Thoracic aorta (tissue), 2 donors: ENCODE measurements at places on chromosomes 7 and 10. TPM values are rescaled to one million over a fixed set of nuclear protein-coding genes. Genes with fewer than 3 reads are reported as not detected.

GRCh38 chr7:15086862-15087261 is 184.3 kb upstream of the DGKB start:
- DNase-seq: no peak
- H3K27ac ChIP-seq: no peak overlapping the region
- no peaks in the 10 kb centered on the region for H3K27me3 ChIP-seq

- no peak overlapping the region for H3K27ac ChIP-seq
- no peaks in the 10 kb centered on the region for H3K36me3 ChIP-seq
- DNase-seq: no peak
- no peak overlapping the region for H3K4me3 ChIP-seq
These were observed 1.8 kb upstream of the PNLIPRP1 start for GRCh38 chr10:116588995-116589394.

Gene NPFFR1
- total RNA-seq: not detected

Gene FAM25G
- not detected for total RNA-seq

Gene EPO
- not detected for total RNA-seq
